Brain pericyte (primary cell): ENCODE measurements at places on chromosomes 3 and 15.

GRCh38 chr3:12964711-12965612 is 108.3 kb downstream of the IQSEC1 start:
- no peak for DNase-seq

- DNase-seq: no peak
Observed at GRCh38 chr3:150135287-150135721, 164.6 kb upstream of the PFN2 start.

DNA sequence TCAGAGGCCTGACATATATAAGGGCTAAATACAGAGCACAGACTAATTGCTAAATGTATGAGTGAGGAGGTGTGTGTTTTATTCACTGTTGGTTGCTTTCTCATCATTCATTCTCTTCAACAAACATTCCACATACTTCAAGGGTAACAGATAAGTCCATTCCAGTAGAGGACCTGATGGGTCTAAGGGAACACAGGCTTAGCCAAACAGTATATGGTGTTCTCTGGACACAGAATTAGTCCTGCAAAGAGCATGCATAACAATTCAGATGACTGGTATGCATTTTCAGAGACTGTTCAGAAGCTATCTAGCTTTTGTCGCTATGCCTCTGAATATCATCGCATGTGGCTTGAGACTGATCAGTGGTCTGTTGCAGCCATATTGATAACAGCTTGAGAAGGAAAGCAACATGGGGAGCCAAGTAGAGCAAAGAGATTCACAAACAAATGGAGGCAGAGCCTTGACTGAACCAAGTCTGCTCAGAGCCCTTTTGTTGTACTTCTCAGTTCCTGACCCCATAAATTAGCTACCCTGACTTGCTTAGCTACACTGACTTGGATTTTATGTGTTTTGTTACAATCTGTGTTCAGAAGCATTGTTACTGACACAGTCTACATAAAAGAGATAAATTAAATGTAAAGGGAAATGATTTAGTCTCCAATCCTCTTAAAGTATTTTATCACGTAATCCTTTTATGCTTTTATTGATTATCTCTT is 1178.7 kb downstream of the ROBO1 start:
- DNase-seq: no peak

GRCh38 chr3:175082631-175083030 is 223.5 kb downstream of the NAALADL2 start:
- no peak for DNase-seq

- DNase-seq: no peak
Observed at GRCh38 chr15:51869060-51869421, 39.6 kb downstream of the TMOD3 start.

GRCh38 chr3:192433704-192434103 is 293.6 kb downstream of the FGF12 start:
- DNase-seq: no peak

DNA sequence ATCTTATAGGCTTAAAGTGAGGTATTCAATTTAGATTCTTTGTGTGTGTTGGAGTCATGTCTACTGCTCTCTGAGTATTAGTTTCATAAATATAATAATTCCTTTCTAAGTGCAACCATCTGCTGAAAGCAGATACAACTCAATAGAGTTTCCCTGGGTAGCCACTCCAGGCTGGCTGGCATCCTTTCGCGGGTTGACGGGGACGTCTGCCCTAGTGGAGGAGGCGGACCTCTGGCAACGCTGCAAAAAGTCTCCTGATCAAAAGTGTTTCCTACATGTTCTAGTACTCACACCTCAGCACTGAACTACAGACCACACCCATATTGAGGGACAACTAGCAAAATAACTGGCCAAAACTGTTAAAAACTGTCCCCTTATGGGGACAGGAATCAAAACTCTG is 2.5 kb downstream of the MOBP start:
- no peak for DNase-seq

DNA sequence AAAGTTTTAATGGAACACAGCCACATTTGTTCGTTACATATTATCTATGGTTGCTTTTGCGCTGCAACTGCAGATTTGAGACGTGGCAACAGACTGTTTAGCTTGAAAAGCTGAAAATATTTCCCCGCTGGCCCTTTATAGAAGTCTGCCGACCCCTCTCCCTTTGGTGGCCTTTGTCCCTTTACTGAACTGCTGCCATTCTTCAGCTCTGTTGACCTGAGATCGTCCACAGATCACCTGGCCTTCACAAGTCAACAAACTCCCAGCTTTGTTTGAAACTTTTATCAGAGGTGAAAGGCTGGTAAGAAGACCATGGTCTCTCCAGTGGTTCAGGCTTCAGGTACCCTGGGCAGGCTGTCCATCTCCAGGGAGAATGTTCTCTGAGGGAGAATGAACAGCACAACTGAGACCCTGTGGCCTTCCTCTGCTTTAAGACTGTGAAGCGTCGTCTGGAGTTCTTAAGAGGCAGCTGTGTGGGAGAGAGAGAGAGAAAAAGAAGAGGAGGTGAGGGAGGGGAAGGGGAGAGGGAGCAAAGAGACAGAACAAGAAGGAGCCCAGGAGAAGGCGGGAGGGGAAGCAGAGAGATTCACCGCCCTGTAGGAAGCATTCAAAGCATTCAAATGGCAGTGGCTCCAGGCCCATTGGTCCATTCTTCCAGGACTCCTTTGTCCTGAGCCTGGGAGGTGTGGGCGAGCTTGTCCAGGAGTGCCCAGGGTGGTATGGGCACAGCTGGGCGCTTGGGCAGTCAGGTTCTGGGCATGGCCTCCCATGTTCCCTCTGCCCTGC is 53.7 kb upstream of the INSYN1 start:
- no peak for DNase-seq

DNA sequence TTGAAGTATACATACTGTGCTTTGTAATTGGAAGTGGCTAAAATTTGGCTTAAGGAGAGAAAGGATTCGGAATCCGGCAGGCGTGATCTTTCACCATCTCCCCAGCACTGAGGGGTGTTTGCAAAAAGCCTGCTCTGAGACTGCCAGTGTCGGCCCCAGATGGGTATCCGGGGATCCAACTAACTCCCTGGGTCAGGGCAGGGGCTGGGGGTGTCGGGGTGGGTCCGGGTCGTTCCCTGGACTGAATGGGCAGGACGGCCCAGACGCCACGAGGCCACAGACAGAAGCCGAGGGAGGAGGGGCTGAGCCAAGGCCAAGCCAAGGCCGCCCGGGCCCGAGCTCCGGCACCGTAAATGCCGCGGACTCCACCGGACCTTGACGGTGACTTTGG is 349 bp downstream of the PPIB start:
- DNase-seq: no peak

GRCh38 chr15:70477750-70478250 is 285.6 kb downstream of the UACA start:
- no peak for DNase-seq

DNA sequence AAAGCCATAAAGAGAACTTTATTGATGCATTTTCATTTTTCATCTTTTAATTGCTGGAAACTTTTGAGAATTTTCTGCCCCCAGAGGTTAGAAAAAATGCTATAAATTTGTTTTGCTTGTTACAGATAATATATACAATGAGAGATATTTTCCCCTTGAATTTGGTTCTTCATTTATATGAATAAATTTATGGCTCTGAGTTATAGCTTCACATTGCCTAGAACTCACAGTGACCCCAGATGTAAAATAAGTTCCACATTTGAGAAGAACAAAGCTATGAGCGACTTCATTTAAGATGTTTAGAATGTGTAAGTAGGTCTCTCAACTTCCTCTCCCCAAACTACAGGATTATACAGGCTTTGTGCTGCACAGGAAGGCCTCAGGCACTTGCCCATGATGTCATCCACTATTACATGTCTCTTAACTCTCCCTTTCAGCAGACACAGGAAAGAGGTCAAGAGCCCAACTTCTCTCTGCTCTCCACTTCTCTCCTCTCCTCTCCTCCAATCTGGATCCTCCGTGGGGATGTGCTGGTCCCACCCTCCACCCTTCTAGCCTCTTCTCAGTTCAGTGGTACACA is 92.8 kb downstream of the DUT start:
- no peak for DNase-seq

DNA sequence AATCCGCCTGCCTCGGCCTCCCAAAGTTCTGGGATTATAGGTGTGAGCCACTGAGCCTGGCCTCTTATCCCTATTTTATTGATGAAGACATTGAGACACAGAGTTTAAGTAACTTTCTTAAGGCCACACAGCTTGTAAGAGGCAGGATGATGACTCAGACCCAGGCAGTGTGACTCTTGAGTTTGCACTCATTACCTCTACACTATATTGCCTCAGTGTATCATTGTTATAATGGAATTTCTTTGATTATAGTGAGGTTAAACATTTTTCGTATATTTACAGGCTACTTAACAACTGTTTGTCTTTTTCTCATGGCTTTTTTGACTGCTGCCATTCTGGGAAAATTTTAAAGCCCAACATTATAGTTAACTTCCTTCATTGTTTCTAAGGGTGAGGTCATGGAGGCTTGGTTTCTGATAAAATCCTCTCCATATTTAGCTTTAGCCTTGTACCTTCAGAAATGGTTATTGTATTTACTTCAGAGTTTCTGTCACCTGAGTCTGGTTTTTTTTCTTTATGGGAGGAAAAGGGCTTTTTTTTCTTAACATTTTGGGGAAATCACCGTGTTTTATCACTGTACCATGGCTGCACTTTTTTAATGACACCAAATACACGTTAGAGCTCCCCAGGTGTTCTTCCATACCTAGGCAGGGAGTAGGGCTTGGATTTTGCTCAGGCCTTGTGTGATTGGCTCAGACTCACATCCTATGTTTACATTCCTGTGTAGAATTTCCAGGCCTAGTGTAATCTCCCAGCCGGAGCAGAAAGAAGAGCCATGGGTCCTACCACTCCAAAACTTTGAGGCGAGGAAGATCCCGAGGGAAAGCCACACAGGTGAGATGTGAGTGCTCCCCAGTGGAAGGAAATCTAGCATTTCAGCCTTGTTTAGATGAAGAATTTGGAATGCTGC is 6.3 kb downstream of the ZNF774 start:
- no peak for DNase-seq

DNA sequence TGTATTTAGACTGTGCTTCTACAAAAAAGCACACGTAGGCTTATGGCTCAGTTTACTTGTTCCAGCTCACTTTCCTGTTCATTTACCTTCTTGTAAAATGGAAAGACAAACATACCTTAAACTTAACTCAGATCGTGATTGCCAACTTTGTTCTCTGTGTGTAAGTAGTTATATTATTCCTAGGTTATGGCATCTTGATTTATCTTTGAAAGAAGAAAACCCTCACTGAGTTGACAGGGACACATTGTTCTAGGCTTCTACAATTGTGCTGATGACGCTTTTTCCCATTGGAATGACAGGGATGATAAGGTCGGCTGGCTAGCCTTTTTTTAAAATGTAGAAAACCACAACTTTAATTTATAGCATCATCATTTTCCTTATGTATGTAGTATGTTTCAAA is 140.7 kb downstream of the IGF1R start:
- DNase-seq: no peak

DNA sequence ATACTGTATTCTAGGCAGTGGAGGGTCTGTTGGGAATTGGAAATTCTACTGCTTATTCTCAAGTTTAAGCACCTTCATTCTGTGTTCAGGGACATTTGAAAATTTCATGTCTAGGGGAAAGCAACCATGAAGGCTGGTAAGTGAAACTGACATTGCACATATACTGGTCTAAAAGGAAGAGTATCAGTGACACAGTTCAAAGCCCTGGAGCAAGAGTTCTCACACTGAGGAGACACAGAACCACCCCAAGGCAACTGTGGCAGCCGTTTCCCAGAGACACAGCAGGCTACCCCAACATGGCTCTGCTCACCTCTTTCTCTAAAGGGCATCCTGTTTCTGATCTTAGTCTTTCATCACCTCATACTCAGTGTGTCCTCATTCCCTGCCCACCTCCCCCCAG is 67.5 kb downstream of the KCNMB2 start:
- no peak for DNase-seq

GRCh38 chr3:58054652-58055051 is 46.4 kb downstream of the FLNB start:
- no peak for DNase-seq

- DNase-seq: no peak
Observed at GRCh38 chr3:61358364-61358763, 107.1 kb upstream of the FHIT start.

DNA sequence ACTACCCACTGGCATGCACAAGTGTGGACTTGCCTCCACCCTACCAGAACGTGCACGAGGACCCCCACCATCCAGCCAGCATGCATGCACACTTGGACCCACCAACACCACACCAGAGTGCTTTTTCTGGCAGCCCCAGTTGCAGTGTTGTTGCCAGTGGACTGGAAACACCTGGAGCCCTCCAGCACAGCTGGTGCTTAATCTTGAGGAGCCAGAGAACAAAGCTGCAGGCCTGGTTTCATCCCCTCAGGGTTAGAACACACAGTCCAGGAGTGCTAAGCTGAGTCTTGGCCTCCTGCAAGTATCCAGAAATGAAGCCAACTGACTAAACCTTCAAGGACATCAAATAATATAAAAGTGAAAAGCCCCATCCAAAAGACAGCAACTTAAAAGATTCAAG is 888.0 kb downstream of the NTRK3 start:
- no peak for DNase-seq

- DNase-seq: no peak
Observed at GRCh38 chr15:69392352-69392751, 21.8 kb upstream of the KIF23 start.

DNA sequence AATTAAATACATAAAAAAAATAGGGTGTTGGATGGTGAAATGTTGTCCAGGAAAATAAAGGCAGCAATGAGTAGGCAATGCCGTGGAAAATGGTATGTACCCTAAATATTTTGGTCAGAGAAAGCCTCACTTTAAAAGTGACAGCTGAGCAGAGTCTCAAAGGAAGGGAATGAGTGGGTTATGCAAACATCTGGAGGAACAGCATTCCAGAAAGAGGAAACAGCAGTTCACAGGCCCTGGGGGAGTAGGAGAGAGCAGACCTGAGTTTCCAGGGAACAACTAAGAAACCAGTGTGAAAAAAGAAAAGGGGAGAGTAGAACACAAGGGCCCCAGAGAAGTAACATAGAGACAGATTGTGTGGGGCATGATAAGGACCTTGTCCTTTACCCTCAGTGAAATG is 230.0 kb upstream of the CNTN3 start:
- DNase-seq: no peak

- DNase-seq: no peak
Observed at GRCh38 chr3:171876680-171877147, 33.6 kb downstream of the TMEM212 start.

DNA sequence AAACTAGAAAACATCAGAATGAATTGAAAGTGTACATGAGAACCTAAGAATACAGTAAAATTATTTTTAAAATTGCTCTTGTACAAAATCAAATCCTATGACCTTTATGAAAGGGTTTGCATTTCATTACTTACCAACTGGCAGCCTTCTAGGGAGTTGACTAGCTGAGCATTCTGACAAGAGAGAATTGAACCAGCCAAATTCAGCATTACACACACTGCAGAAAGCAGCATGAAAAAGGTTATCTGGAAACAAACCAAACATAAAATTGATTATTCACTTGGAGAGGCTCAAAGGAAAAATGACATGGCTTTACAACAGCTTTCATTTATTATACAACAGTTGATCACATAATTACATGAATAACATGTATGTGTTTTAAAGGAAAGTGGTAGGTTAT is 17.4 kb downstream of the NSMCE3 start:
- DNase-seq: no peak

DNA sequence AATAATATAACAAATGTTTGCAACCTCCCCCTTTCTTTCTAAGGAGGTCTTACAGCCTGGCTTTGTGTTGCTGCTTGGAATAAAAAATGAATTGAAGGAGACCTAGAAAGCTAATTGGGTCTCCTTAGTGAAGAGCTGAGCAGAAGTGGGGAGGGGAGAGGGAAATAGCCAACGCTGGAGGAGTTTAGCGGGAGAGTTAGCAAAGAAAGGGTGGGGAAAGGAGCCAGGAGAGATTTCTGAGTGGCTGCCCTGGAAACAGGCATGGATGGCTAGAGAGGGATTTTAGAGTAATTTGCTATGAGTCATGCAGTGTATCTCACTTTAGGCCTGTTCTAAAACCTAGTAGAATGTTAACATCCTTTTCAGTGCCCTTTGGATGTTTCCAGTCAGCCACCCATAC is 45.2 kb upstream of the PFN2 start:
- no peak for DNase-seq
